ENCODE measurements at places on chromosomes 4 and X.

DNA sequence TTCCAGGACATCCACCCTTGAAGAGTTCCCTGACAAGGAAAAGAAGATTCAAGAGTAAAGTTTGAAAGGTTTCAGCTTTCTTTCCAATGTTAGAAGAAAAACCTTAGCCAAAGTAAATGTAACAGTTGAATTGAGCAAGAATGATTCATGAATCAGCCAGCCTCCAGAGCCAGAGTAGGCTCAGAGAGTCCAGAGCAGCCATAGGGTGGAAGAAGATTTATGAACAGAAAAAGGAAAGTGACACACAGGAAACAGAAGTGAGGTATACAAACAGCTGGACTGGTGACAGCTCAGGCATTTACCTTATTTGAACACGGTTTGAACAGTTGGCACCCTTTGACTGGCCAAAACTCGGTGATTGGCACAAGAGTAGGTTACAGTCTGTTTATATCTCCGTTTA lies 63.2 kb downstream of the QDPR start:
- peak; percentile 57 for DNase-seq

DNA sequence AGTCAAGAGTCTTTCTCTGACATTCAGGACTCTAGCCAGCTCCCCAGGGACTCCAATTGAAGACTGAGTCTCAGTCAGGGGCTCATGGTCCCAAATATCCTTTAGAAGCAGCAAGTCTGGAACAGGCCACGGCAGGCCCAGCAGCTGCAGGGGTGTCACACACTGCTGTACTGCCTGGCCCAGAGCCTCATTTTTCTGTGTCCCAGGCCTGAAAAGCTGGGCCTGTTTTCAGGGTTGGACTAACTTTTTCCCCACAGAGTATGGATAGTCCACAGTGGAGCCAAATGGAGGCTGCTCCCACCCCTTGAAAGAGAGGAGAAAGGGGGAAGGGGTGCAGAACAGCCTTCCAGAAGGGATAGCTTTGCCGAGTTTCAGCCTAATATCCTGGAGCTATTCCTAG lies 146.8 kb upstream of the NALF2 start:
- DNase-seq, result no peak

DNA sequence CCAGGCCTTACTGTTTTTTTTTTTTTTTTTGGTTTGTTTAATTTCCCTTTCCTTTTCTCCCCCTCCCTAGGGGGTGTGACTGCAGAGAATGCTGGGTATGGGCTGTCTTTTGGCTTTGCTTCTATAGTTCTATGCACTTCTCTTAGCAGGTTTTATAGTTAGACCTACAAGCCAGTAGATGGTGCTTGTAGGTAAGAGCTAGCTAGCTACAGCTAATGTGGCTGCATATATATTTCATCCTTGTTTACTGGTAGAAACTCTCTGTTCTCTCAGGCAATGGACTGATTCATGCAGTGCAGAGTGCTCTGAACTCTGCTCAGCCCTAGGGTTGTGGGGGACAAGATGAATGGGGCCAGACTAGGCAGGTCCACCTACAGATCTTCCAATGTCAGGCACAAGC lies 246.4 kb downstream of the SH2D1A start:
- DNase-seq, result no peak

- peak; percentile 79 for DNase-seq
These were observed 229.9 kb downstream of the SOX3 start for GRCh38 chrX:140274811-140275525.

DNA sequence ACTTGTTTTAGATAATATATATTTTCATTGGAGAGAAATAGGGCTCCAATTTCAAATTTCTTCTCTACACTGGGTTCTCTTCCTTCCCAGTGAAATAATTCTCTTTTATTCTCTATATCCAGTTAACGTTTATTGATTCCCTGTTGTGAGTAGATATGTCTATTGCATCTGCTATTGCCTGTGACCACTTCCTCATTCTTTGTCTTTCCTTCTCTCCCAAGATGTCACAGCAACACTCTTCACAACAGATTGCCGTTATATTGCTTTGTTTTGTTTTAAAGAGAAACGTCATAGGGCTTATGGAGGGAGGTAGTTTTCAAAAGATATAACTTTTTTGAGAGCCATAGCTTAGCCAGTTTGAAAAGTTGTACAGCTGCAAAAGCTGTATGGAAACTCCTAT lies 343.8 kb downstream of the ARHGAP24 start:
- DNase-seq, result no peak

All from renal cortical epithelial cell (primary cell).